Caudate nucleus (tissue), 63 donors: ENCODE measurements at places on chromosomes 7 and 10.

DNA sequence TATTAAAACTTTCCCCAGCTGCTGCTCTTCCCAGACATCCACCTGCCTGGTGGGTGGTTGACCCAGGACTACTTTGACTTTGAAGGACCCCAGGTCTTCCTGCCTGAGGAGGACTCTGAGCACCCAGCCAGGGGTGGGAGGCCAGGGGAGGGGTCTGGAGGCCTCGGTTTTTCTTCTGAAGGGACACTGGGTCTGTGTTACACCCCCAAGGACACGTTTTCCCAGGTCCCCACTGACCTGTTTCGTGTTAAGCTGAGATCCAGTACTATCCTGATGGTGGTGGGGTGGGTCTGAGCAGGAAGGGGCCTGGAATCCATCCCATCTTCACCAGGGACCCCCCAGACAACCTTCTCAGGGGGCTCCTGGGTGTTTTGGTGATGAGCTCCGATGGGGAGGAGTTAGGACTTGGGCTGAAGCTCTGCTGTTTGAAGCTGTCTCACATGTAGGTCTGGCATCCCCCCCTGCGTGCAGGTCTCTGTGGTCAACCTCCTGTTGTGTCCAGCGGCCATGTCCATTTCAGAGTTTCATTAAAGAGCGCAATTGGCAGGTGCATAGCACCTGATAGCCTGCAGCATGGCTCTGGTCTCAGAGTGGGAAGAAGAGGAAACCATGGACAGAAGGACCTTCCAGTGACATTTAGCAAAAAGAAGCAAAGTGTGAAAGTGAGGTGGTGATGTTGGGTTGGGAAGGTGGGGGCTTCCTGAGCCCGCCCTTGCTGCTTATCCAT lies 3.5 kb downstream of the JAKMIP3 start:
- DNase-seq: no peak

- no peak for DNase-seq
Observed at GRCh38 chr10:99784016-99784726, 1.7 kb downstream of the ABCC2 start.

GRCh38 chr7:128259131-128260061 lies 18.3 kb downstream of the LEP start:
- no peak for DNase-seq

DNA sequence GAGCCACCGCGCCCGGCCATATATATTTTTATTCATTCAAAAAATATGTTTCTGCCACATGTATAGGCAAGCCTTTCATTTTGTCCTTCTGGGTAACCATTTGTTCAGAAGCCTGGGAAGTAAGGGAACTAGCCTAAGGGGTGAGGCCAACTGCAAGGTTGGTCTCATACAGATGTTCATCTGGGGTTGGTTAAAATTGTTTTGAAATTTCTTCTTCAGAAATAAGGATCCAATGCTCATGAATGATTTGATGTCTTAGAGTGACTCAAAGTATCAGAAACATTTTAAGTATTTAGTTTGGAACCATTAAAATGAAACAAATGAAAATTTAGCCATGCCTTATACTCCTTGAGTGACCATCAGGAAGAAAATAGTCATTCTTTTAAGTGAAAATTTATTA lies 397.2 kb downstream of the SUGCT start:
- no peak for DNase-seq

GRCh38 chr7:93773446-93773845 lies 117.1 kb downstream of the TFPI2 start:
- no peak for DNase-seq

DNA sequence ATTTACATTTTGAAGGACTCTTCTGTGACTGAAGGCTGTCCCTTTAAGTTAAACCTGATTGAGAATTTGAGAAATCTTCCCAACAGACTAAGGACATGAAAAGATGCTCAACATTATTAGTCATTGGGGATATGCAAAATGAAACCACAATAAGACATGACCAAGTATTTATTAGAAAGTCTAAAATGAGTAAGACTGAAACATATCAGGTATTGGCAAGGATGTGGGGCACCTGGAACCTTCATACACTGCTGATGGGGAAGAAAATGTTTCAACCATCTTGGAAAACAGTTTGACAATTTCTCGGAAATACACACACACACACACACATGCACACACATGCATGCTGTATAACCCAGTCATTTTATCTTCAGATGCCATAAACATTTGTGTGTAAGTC lies 132.1 kb upstream of the CDK6 start:
- DNase-seq: no peak

GRCh38 chr7:158284121-158284520 lies 303.5 kb downstream of the PTPRN2 start:
- DNase-seq: no peak

DNA sequence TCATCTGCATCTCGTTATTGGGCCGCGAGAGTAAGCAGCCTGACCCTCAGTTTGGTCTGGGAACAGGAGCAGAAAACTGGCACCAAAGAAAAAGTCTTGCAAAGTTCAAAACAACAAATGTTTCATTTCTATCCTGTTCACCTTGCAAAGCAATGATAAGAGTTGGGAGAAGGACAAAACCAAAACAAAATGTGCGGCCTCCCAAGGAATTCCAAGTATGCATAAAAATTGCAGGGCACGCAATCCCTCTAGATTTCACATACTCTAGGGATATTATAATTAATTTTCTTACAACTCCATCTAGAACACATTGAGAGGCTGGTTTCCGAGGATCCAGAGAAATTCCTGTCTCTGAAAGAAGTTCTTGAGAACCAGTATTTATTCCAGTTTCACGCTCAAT lies 20.1 kb downstream of the CHUK start:
- DNase-seq: no peak

DNA sequence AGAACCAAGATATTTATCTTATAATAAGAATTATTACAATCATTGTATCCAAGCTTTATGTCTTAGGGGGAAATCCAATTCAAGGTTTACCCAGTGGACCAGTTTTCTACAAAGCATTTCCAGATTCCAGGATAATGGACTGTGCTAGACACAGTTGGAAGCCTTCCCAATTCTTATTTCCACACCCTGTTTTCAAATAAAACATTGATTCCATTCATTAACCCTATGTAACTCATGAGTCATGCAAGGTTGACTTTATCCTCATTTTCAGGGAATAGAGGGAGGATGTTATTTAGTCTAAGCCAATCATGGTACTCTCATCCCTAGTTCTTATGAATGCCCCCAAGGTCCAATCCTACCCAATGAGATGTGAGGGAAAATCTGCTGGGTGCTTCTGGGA lies 145.7 kb downstream of the RNLS start:
- DNase-seq: no peak

DNA sequence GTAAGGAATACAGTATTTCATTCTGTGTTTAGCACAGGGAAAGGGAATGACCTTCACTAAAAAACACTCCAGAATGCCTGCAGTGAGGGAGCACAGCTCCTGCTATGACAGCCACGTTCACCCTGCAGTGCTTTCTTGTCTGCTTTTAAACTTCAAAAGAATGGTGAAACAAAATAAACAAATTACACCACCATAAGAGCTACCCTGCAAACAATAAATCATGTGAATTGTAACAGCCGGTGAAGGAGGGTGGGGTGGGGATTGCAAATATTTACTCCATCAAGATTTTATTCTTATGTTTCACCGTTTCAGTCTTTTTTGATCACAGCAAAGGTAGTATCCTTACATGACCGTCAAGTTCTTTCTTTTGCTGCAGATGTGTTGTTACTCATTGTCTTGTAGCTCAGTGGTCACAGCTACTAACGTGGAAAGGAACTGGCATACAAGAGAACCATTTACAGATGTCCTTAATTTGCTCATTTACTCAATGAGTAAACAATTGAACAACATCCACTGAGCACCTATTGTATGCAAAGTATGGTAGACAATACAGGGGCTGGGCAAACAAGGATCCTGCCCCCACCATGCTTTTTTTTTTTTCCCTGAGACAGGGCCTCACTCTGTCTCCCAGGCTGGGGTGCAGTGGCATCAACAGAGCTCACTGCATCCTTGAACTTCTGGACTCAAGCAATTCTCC lies 4.1 kb upstream of the CHN2 start:
- no peak for DNase-seq
